ENCODE measurements at places on chromosomes 6 and 20.

DNA sequence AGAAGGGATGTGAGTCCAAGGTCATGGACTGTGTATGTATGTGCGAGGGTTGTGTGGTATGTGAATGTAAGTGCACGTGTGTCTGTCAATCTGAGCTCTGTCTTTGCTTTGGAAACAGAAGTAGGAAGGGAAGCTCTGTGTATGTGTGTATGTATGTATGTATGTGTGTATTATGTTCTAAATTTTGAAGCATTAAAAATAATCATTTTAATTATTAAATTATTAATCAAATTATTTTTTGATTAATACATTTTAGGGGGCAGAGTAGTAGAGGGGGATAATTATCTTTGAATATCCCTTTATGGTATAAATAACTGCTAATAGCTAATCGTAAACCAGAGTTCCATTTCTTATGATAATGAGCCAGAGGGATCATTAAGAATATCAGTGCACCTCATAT, 42.8 kb downstream of the SH3BGRL2 start:
- DNase-seq, result no peak

DNA sequence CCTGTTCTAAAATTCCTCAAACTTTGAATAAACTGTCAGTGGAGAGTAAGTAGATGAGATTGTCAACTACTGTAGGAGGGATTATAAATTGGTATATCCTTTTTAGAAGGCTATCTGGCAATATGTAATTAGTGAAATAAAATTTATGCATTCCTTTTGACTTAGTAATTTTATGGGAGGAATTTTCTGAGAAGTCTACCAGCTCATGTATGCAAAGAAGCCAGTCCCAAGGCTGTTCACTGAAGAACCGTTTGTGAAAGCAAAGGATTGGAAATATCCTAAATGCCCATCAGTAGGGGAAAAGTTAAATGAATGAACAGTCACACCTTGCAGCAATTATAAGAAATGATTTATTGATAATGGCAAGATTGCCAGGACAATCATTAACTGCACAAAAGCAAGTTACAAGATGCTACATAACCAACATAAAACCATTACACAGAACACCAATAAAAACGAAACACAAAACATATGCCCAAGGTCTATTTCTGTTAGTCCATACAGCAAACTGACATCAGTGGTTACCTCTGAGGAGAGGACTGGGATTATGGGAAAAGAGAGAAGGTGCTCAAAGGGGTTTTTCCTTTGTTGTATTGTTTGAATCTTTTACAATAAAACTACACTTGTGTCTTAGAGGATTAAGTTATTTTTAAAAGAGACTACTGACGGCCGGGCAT, 4.6 kb upstream of the DSTN start:
- DNase-seq, result no peak

DNA sequence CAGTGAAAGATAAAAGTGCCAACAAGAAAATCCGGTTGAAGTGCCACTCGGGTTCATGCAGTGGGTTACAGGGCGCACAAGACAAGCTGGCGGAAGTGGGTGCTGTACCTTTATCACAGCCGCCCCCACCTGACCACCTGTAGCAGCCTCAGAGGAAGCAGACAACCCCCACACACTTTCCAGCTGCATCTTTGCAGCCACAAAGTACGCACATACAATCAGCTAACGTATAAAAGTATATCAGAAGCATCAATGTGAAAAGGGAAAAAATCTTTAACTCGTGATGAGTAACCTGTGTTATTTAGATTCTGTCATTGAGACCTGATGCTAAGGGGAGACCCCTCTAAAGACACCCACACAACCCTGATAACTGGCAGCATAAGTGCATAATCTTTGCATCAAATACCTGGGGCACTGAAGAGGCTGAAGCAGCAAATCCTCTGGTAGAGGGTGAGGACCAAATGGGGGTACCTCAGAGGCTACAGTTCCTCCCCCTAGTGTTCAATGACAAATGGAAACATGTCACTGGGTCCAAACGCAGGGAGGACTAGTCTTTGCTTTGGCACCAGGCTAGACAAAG, 22.1 kb downstream of the BACH2 start:
- DNase-seq, result no peak

DNA sequence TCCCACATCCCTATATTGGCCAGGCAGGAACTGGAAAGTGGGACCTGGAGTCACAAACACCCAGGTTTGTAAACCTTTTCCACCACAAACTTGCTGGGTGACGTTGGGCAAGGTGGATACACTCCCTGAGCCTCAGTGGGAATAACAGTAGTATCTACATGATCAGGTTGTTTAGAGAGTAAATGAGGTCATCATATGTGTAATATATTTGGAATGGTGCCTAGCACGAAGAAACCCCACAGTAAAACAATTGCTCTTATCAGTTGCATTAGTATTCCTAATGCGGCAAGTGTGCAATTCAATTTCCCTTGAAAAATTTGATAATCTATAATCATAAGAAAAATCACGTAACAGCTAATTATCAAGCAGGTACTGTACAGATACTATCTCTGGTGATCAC, 51.9 kb downstream of the HIVEP2 start:
- DNase-seq, result no peak

- no peak for DNase-seq
Observed at GRCh38 chr20:555976-556385, 12.4 kb upstream of the CSNK2A1 start.

GRCh38 chr6:16521528-16521927, 239.7 kb downstream of the ATXN1 start:
- no peak for DNase-seq

- no peak for DNase-seq
Observed at GRCh38 chr20:60123096-60123495, 164.9 kb downstream of the CDH26 start.

- DNase-seq, result no peak
Observed at GRCh38 chr6:13243033-13243432, 85.3 kb downstream of the TBC1D7 start.

GRCh38 chr20:62872862-62873261, 11.2 kb upstream of the TCFL5 start:
- no peak for DNase-seq

DNA sequence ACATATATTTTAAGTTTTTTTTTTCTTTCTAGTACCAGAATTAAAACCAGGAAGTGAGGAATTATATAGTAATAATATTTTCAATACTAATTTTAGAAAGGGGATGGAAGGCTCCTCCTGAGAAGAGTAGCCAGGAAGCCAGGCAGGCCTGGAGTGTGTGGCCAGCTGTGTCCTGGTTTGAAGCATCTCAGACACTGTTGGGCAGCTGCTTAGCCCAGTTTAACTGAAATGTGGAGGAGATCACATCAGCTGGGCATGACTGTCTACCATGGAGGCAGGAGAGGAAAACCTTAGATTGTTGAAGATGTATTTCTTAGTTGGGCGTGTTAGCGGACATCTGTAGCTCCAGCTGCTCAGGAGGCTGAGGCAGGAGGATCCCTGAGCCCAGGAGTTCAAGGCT, 142.2 kb downstream of the ARID1B start:
- no peak for DNase-seq

GRCh38 chr6:113381959-113382358, 475.2 kb upstream of the MARCKS start:
- no peak for DNase-seq

GRCh38 chr6:112879920-112880413, 532.8 kb downstream of the RFPL4B start:
- no peak for DNase-seq

- no peak for DNase-seq
Observed at GRCh38 chr6:43740961-43741764, 28.8 kb upstream of the VEGFA start.

DNA sequence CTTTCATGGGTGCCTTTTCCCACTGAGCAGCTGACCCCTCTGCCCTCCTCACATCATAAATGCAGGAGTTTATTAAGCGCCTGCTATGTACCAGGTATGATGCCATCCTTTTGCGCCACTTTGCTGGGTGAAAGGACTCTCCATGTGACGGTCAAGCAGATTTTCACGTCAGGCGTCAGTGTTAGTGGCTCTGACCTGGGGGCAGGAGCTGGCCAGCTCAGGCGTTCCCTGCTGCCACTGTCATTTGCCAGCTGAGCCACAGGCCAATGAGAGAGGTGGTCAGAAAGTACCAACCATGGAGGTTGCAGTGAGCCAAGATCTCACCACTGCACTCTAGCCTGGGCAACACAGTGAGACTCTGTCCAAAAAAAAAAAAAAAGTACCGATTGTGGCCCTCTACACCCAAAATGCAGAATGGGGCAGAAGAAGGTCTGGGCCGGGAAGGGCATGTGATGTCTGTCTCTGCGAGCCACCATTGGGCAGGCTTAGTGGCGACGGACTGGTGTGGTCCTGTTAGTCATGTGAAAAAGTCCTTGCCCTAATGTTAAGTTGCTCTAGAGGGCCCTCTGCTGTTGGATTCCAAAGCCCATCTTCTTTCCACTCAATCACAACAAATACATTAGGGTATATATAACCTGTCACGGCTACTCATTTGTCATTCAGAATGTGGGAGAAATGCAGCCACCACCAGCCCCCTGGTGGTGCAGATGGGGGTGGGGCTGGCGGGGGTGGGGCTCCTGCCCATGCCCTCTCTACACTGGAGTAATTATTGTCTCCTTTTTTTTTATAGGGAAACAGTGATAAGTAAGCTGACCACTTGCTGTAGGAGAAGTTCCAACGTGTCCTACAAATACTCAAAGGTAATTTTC, 18.4 kb upstream of the SLC22A1 start:
- DNase-seq, result peak; percentile 68

GRCh38 chr6:1625794-1626435, 16.2 kb downstream of the FOXC1 start:
- no peak for DNase-seq

DNA sequence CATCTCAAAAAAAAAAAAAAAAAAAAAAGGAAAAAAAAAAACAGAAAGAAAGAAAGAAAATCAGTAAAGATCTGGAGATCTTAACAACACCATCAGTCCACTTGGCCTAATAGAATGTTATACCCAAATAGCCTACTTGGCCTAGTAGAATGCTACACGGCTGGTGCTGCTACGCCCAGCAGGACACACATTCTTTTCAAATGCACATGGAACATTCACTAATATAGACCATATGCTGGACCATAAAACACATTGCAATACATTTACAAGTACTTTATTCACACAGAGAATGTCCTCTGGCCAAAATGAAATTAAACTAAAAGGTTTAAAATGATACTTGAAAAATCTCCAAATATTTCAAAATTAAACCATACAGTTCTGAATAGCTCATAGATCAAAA, 80.0 kb upstream of the TNFAIP3 start:
- DNase-seq, result no peak

GRCh38 chr6:143549949-143550268, 38.4 kb upstream of the FUCA2 start:
- no peak for DNase-seq

- no peak for DNase-seq
Observed at GRCh38 chr6:136784910-136785746, 7.1 kb downstream of the MAP3K5 start.

DNA sequence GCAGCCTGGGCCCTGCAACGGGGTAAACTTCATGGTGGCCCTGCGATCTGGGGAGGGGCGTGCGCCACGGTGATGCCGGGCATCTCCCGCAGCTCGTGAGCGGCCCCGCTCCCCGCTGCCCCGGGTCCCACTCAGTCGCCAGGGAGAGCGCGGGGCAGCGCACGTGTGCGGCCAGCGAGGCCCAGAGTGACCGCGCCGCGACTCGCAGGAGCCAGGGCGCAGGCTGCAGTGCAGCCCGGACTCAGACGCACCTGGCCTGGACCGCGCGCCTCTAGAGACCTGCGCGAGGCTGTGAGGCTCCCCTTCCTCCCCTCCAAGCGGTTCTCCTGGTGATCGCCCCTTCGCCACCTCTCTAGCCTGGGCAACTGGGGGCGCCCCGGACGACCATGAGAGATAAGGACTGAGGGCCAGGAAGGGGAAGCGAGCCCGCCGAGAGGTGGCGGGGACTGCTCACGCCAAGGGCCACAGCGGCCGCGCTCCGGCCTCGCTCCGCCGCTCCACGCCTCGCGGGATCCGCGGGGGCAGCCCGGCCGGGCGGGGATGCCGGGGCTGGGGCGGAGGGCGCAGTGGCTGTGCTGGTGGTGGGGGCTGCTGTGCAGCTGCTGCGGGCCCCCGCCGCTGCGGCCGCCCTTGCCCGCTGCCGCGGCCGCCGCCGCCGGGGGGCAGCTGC, 652 bp downstream of the BMP6 start:
- no peak for DNase-seq

DNA sequence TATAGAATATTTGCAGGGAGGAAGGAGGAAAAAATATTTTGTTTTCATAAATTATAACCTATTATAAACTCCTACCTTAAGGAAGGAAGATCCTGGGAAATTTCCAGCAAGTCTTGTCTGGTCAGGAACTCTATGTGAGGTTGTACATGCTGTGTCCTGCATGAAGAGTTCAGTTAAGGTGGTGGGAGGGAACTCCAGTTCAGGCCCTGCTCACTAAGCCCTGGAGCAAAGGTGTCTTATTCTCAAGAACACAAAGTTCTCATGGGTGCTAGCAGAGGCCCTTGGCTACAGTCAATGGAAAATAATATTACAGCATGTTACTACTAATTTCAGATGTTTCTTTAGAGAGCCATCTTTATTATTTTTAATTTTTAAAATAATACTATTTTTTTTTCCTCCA, 3.8 kb upstream of the OGFRL1 start:
- no peak for DNase-seq

- DNase-seq, result no peak
Observed at GRCh38 chr6:111154981-111155380, 67.7 kb downstream of the SLC16A10 start.

DNA sequence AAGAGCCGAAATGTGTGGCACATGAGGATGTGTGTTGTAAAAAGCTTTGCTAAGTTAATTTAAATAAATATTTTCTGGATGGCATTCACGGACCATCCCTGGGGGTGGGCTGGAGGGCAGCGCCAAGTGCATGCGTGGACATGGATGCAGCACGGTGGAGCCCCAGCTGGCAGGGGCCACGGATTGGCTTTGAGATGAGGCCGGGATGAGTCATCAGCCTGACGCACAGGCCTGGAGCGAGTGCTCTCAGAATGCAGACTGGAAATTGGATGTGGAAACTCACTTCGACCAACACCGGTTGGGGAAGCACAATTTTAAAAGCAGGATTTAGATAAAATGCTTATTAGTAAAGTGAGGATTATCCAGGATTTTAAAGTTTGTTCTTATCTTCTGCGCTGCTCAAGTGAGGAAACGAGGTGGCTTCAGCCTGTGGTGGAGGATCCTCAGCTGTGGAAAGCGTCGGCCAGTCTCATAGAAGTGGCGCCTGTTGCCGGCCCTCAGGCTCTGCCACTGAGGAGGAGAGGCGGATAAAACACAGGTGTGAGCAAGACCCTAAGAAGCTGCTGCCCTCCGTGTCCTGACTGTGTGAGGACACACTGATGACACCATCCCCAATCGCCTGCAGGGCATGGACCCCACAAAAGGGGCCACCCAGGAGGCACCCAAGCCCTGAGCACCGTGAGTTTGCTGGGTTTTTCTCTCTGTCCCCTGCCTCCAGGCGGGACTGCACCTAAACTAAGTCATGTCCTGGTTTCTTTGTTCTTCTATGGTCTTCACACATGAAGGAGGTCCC, 279.7 kb downstream of the CDH4 start:
- DNase-seq, result peak; percentile 10

GRCh38 chr6:35359346-35359743, 17.0 kb downstream of the PPARD start:
- DNase-seq, result no peak

DNA sequence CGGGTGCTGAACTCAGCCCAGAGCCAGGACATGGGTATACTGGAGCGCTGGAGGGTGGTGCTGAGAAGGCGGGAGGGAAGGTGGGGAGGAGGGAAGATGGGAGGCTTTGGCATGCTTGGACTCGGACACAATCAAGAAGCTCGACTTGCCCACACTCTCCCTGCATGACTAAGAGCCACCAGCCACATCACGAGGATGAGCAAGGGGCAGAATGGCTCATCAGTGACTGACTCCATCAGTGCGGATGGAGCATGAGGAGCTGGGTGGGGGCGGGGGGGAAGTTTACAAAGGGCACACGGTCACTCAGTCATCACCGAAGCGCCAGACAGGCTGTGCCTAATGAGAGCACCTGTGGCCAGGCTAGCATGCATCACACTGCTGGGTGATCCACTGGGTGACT, 222.8 kb downstream of the KIF16B start:
- DNase-seq, result peak; percentile 27

Measured in SK-MEL-5 (cell line).